ENCODE measurements at places on chromosomes 4 and X.

GRCh38 chr4:152938237-152938947 lies 2.3 kb downstream of the FHDC1 start:
- DNase-seq, result no peak

GRCh38 chr4:98352940-98353339 lies 91.8 kb downstream of the RAP1GDS1 start:
- DNase-seq, result no peak

DNA sequence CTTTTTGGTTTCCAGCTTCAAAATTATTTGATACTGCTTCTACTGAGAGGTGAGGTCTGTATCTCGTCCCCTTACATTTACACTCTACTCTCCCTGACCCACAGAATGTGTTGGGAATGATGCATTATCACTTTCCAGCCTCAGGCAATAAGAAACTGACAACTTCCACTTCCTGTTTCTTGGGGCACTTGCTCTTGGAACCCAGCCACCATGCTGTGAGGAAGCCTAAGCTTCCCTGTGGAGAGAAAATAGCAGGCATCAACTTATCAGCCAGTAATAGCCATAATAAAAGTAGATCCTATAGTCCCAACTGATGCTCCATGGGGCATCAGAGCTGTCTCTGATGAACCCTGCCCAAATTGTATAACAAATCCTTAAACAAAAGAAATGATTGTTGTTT lies 32.6 kb downstream of the RELL1 start:
- DNase-seq, result no peak

DNA sequence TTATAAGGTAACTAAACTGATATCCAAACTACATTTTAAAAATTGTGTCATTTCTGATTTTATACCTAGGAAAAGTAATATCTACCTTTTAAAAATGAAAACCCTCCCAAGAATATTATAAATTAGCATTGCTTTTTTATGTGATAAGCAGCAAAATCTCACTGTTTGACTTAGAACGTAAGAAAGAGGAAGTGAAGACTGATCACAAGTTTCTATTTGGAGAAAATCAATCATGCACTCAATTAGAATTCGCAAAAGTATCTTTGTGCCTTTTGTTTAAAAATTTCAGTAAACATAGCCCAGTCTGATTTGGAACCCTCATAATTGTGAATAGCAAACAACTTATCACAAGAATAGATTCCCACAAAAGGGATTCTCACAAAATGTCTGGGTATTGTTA lies 142.7 kb downstream of the TENM3 start:
- no peak for DNase-seq

DNA sequence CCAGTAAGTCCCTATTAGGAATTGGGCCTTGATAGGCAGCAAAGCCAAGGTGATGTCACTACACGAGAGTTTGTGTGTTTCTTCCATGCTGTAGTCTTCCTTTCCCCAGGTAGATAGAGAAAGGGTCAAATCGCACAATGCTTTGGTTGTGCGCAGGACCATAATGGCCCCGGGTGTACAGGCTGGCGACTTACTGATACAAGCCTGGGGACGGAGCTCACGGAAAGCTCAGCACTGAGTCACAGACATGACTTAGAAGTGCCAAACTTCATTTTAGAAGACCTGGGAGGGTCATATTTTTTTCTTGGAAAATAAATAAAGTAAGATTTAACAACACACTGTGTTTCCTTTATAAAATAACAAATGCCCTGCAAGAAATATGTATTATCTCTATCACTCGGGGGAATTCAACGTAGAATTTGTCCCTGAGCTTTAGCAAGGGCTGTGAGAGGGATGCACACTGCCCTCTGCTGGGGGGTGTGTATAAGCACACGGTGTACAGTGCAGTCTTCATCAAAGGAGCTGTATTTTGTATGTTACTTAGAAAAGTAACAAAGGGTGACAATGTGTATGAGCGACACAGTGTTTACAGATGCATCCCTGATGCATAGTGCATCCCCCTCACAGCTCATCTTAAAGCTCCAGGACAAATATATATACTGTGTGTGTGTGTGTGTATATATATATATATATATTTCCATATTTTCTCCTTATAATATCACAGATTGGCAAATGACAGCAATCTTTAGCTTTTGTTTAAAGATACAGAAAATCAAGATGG lies 254.5 kb upstream of the VEGFC start:
- peak; percentile 87 for DNase-seq

- DNase-seq, result no peak
These were observed 58.0 kb upstream of the FMR1 start for GRCh38 chrX:147853701-147854100.

- no peak for DNase-seq
These were observed 45.9 kb upstream of the SPRY1 start for GRCh38 chr4:123350726-123351125.

GRCh38 chrX:21741364-21741763 lies 16.6 kb downstream of the SMPX start:
- no peak for DNase-seq

GRCh38 chr4:95510145-95510544 lies 38.6 kb downstream of the UNC5C start:
- DNase-seq, result peak; percentile 38
